ENCODE measurements at places on chromosomes 5 and 9.

DNA sequence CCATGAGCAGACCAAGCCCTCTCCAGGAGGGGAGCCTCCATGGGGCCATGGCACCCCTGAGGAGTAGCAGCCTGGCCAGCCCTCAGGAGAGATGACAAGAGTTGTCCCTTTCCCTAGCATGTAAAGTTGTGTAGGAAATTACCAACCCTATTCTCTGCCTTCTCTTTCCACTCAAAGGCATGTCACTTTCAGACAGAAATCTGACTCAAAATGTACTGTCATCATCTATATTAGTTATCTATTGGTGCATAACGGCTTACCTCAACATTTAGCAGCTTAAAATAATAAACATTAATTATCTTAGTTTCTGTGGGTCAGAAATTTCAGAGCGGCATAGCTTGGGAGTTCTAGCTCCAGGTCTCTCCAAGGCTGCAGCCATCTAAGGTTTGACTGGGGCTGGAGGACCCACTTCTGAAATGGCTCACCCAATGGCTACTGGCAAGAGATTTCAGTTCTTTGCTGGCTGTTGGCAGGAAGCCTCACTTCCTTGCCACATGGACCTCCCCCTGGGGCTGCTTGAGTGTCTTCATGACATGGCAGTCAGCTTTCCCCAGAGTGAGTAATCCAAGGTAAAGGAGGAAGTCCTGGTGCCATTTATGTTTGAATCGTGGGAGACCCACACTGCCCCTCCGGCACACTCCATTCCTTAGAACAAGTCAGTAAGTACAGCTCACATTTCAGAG, 632.3 kb downstream of the CCDC171 start:
- no peak for DNase-seq

GRCh38 chr5:173310218-173310769, 17.9 kb downstream of the STC2 start:
- DNase-seq: no peak

- DNase-seq: no peak
These were observed 239.1 kb upstream of the NUDT12 start for GRCh38 chr5:103801681-103802080.

GRCh38 chr9:103068753-103069152, 73.6 kb downstream of the CYLC2 start:
- DNase-seq: no peak

GRCh38 chr9:73200694-73201452, 49.2 kb downstream of the ANXA1 start:
- DNase-seq: no peak

GRCh38 chr9:38106488-38106887, 37.5 kb upstream of the SHB start:
- DNase-seq: no peak

DNA sequence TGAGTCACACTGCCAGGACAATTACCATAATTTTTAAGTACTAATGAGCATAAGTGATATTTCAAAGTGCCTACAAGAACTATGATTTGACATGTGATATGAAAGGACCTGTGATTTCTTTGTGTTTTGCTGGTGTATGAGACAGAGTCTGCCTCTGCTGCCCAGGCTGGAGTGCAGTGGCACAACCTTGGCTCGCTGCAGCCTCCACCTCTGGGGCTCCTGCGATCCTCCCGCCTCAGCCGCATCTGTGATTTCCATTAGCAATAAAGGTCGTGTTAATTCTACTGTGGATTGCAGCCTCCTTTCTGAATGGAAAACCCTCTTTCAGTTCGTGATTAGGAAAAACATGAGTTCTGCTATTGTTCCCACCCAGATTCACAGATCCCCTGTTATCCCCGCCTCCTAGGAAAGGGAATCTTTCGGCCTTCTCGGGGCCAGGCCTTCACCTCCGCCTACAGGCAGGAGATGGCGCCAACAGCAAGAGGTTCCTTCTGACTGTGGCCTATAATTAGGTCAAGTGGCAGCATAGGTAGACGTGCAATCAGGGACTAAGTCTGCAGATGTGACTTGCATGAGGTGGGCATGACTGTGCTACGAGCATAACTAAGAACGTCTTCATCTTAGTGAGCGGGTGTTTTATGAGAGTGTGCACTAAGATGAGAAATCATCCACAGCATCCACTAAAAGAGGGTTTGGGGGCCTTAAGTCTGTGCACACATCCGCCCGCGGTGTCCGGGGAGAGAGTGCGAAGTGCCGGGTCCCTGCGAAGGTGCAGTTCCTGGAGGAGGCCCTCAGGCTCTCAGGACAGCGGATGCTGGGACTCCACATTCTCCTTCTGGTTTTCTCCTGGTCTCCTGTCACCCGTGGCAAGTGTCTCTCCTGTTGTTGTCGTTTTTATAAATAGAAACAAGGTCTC, 23.1 kb downstream of the TRIM7 start:
- DNase-seq: peak; percentile 87

DNA sequence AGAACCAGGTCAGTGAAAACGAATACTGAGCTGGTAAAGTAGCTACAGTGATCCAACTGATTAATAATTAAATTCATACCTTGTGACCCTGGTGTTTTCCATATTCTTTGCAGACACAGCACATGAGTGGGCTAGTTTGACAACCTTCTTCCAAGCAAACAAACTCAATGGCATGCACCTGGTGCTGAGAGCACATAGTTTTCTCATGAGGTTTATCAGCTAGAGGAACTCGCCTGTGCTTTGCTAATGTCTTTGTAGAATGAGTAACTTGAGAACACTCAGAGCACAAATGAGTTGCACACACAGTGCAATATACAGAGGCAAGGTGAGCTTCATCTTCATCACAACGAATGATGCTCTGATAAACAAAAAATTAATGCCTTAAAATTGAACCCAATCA, 12.6 kb downstream of the TRIM23 start:
- DNase-seq: no peak

DNA sequence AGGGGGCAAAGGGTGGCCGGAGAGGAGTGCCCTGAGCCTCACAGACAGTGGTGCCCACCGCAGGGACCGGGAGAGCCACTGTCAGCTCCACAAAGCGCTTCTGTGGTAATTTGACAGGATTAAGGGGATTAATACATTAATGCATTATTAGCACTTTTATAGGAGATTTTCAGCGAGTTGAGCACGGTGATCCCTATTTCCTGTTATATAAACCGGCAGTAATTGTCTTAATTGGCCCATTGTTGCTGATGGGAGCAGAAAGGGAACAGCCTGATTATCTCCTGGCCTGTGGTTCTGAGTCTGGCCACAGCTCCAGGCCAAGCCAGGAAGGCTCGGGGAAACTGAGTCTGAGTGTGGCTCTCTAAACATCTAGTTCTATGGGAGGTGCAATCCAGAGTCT, 423.6 kb downstream of the CDK5RAP2 start:
- DNase-seq: no peak

DNA sequence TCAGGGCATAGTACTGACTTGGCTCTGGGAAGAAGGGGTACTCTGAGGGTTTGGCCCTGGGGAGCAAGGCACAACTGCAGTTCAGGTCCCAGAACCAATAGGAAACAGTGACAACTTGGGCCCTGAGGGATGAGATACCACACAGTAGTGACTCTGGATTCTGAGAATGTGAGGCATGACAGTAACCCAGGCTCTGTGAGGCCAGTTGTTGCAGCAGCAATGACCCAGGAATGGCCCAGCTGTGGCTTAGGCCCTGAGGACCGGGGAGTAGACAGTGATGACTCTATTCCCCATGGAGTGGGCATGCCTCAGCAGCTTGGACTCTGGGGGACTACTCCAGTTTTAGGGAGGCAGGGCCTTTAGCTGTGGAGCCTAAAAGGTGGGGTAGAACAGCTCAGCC, 21.5 kb upstream of the NFIL3 start:
- no peak for DNase-seq

GRCh38 chr9:90307167-90307833, 335.3 kb downstream of the DIRAS2 start:
- no peak for DNase-seq

DNA sequence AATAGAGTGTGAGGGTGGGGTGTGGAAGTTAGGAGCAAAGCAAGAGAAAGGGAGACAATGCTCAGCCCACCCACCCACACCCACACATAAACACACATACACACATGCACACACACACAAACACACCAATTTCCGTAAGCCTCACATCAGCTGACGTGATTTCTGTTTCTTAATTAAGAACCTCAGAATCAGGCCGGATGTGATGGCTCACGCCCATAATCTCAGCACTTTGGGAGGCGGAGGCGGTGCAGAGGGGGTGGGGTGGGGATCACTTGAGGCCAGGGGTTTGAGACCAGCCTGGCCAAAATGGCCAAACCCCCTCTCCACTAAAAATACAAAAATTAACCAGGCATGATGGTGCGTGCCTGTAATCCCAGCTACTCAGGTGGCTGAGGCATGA, 26.4 kb upstream of the PIK3R1 start:
- no peak for DNase-seq

GRCh38 chr5:132238169-132238744, 10.6 kb upstream of the P4HA2 start:
- peak; percentile 69 for DNase-seq

GRCh38 chr9:20681467-20681866, 2.6 kb upstream of the FOCAD start:
- no peak for DNase-seq

GRCh38 chr5:44051591-44051990, 337.6 kb downstream of the FGF10 start:
- no peak for DNase-seq

DNA sequence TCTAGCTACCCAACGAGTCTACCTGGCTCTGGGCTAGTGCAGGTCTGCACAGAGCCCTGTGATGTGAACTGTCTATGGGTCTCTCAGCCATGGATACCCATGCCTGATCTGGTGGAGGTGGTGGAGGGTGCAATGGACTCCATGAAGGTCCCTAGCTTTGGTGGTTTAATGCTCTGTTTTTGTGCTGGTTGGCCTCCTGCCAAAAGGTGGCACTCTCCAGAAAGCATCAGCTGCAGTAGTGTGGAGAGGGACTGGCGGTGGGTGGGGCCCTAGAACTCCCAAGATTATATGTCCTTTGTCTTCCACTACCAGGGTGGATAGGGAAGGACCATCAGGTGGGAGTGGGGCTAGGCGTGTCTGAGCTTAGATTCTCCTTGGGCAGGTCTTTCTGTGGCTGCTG, 290.1 kb downstream of the AGTPBP1 start:
- no peak for DNase-seq

- DNase-seq: no peak
These were observed 551 bp upstream of the CAAP1 start for GRCh38 chr9:26893030-26893676.

DNA sequence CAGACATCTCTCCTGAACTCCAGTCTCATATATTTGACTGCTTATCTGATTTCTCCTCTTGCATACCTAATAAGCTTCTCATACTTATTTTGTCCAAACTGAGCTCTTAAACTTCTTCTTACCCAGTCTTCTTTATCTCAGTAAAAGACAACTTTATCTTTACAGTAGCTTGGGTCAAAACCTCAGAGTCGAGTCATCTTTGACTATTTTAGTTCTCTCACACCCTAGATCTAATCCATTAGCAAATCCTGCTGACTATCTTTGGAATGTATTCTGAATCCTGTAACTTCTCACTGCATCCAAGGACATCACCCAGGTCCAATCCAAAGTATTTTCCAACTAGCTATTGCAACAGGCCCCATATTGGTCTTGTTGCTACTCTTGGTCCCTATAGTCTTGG, 11.8 kb upstream of the JAK2 start:
- no peak for DNase-seq

DNA sequence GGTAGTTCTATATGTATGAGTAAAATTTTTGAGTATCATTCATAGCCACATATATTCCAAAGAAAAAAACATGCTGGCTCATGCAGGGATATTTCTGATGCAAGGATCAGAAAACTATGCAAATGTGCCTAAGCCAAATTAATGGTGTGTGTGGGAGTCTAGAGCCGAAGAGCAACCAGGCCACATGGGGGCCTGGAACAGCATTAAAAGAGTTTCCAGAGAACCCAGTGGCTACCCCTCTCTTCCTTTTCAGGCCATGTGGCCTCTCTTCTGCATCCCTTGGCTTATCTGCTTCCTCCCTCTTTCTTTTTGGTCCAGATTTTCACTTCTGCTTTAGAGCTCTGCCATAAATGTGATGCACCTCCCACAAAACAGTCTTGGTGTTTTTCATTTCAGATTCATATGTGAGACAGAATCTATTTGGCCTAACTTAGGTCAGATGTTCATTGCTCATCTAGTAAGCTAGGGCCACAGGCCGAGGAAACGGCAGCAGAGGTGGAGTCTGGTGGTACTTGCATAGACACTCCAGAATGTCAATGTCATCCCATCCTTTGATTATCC, 300.0 kb downstream of the SH3GL2 start:
- no peak for DNase-seq

DNA sequence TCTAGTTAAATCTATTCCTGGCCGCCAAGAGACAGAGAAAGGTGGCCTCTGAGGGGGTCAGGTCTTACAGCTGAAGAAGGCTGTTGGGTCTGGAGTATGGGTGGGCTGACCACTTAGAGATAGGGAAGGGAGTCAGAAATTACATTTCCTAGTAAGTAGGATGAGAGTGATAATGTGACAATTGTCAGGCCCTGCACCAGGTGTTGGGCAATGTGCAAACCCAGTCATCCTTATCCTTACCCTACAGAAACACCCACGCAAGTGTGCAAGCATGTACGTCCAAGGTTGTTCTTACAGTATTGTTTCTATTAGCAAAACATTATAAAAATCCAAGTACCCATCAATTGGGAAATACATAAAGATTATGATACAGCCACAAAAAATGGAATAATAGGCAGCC, 9.5 kb downstream of the SPAAR start:
- DNase-seq: no peak

DNA sequence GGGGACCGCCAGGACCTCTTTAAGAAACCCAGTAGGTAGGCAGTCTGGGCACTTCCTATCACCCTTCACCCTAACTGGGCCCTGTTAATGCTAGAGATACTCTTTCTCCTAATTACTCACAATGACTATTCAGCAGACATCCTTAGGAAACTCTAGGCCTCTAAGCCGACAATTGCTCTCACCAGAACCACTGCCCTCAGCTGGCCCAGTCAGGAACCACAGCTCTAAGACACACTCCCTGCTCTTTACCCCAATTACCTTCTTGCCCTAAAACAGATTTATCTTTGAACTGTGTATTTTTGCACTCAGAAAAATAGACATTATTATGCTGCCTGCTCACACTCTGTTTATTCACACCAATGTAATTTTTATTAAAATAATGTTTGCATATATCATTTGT, 432.6 kb upstream of the SLC30A5 start:
- peak; percentile 2 for DNase-seq

DNA sequence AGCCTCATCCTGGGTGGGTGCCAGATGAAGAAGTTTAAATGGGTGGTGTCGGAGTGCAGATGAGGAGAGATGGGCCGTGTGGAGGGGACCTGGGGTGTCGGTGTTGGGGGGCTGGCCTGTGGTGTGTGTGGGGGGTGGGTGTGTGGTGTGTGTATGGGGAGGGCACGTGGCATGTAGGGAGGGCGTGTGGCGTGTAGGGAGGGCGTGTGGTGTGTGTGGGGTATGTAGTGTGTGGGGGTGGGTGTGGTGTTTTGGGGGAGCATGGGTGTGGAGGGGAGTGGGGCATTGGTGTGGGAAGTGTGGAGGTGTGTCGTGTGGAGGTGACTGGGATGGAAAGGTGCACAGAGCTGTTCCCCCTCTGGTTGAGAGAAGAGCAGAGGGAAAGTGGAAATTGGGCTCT, 34.5 kb downstream of the SLC46A2 start:
- DNase-seq: no peak
